ENCODE measurements at places on chromosomes 2 and 18.
A peak's percentile ranks its signal among the peaks of the same experiment; 100 is the strongest.

GRCh38 chr2:240624011-240624949 lies 1.0 kb upstream of the GPR35 start:
- DNase-seq = no peak

DNA sequence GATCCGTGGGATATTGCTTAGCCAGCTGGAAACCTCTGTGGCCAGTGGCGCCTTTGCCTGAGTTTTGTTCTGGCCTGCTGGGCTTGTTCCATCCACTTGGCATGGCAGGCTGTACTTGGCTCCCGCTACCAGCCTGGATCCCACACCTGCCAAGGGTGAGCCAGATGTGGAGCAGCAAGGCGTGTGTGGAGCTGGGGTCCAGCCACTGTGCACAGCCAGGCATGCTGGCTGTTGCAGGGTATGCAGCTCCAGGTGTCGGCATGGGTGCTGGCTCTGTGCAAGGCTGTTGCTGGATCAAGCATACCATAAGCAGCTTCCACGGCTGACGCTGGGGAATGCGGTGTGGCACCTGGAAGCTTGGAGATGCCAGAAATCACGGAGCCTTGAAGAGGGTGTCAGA lies 34.5 kb downstream of the PTPN4 start:
- DNase-seq = no peak

- peak; percentile 77 for DNase-seq
These were observed 102.8 kb downstream of the RBMS1 start for GRCh38 chr2:160390544-160391455.

- no peak for DNase-seq
These were observed 665.6 kb upstream of the KLHL29 start for GRCh38 chr2:22719396-22719795.

DNA sequence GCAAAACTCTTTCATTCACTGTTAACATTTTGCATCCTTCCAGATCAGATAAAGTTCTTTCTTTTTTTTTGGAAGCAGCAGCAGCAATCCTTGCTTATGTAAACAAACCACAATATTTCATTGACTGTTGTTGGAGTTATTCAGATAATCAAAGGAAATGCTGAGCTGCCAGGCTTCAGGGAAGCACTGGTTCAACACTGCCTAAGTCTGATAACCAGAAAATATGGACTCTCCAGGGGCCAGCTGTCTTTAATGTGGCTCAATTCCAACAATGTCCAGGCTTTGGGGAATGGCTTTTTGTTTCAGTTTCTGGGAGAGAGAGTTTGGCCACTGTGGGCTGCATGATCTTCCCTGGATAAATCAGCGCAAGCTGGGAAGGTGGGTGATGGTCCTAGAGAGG lies 354.3 kb downstream of the AKAIN1 start:
- no peak for DNase-seq

GRCh38 chr18:57425096-57425495 lies 10.1 kb upstream of the ONECUT2 start:
- no peak for DNase-seq

DNA sequence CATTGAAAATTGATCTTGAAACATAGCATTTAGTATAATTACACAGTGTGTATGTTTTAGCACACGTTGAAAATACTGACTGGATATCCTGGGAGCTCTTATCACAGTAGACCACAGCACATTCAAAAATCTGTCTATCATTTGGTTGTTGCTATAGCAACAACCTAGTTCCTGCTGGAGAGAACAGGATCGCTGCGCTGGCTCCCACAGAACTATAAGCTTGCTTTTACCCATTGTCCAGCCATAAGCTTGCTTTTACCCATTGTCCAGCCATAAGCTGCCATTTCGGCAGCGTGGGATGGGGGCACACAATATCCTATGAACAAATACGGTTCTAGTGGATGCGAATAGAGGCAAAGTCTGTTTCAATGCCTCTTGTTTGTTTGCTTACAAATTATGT lies 70.4 kb upstream of the ST6GAL2 start:
- no peak for DNase-seq

- DNase-seq = no peak
These were observed 215.3 kb upstream of the GULP1 start for GRCh38 chr2:188076149-188077056.

- no peak for DNase-seq
These were observed 99.3 kb downstream of the ASB1 start for GRCh38 chr2:238525990-238526389.

DNA sequence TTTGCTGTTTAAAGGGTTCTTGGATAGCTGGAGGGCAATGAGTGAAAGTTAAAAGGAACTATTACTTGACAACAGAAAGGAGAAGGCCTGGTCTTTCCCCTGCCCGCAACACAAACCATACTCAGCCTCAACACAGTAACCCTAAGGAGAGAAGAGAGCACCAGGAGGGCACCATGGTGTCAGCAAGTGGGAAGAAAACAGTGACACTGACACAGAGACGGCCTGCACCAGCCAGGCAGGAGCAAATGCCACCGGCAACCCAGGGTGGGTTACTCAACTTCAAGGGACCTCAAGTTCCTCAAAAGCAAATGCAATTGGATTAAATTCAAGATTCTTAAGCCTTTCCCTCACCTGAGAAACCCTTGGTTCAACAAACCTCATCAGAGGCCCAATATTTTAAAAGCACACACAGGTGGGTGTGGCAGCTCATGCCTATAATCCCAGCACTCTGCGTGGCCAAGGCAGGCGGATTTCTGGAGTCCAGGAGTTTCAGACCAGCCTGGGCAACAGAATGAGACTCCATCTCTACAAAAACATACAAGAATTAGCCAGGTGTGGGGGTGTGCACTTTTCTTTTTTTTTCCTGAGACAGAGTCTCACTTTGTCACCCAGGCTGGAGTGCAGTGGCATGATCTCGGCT lies 52.3 kb downstream of the TFCP2L1 start:
- DNase-seq = no peak

GRCh38 chr2:47274054-47274782 lies 119.1 kb upstream of the STPG4 start:
- peak; percentile 68 for DNase-seq

- DNase-seq = peak; percentile 84
These were observed 39.4 kb downstream of the CMPK2 start for GRCh38 chr2:6826081-6826913.

DNA sequence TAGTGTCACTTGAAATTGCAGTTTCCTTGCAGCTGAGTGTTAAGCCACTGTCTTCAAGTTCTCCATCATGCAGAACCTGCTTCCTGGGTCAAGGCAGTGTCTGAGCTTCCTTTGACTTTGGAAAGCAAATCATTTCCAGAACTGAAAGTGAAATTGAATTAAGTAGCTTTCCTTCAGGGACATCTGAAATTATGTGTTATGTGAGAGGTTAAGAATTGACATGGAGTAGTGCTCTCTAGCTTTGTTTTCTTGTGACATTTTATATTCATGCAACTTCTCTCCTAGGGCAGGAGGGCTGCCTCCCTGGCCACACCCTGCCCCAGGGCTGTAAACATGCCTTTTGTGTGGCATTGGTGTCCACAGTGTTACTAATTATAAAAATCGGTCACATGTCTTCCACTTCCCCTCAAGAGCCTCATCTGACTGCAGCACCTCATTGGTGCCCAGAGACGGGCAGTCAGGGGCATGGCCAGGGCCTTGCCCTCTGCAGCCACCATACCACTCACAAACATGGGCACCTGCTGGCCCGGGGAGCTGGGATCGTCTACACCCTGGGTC lies 14.4 kb downstream of the RAB12 start:
- DNase-seq = no peak

DNA sequence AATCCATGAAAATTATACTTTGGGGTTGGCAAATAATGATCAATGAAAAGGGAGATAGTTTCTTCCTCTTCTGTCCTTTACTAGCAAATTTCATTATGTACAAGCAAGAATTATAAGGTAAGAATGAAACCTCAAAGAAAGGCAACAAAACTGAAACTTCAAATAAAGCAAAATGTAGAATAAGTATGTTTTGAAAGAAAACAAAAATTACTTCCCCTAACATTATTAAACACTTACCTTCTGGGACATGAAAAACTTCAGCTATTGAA lies 29.4 kb downstream of the THADA start:
- no peak for DNase-seq

GRCh38 chr2:160628811-160629210 lies 135.2 kb upstream of the RBMS1 start:
- DNase-seq = no peak

DNA sequence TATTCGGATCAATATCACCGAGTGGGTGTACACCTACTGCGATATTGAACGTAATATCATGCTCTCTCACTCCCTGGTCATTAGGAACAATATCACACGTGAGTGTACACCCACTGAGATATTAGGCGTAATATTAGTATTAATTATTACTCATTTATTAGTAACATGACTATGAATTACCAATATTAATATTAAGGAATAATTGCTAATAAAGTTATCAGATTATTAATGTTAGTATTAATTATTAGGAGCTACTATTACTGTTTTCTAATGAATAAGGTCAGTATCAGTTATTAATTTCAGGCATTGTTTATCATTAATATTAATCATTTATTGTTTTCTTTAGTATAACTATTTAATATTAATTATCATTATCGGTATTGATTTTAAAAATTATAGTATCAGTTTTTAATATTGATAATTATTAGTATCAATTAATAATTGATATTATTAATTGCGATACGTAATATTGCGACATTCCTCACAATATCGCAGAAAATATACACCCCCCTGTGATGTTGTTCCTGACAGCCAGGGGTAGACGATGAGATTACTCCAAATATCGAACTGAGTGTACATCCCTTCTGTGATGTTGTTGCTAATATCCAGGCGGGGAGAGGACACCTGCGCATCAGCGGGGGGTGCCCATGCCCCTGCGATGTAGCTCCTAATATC lies 84.2 kb downstream of the DAPL1 start:
- no peak for DNase-seq

DNA sequence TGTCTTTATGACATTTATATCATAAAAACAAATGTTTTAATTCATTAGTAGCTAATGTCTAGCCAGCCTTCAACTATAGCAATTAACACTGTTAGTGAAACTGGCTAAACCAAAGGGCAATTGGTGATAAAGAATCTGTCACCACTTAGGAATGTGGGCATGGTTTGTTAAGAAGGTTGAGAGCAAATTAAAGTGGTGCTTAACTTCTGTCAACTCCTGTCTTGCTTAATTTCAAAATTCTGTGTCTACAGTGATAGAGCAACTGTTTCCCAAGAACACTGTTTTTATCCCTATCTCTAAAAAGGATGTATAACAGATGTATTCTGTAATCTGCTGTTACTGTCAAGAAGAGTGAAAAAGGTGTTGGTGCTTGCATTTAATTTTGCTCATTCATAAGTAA lies 36.5 kb downstream of the CFAP36 start:
- DNase-seq = peak; percentile 31

- DNase-seq = peak; percentile 1
These were observed 49.0 kb upstream of the MC4R start for GRCh38 chr18:60421356-60422118.

- DNase-seq = no peak
These were observed 578.7 kb downstream of the ADCYAP1 start for GRCh38 chr18:1483385-1483784.

DNA sequence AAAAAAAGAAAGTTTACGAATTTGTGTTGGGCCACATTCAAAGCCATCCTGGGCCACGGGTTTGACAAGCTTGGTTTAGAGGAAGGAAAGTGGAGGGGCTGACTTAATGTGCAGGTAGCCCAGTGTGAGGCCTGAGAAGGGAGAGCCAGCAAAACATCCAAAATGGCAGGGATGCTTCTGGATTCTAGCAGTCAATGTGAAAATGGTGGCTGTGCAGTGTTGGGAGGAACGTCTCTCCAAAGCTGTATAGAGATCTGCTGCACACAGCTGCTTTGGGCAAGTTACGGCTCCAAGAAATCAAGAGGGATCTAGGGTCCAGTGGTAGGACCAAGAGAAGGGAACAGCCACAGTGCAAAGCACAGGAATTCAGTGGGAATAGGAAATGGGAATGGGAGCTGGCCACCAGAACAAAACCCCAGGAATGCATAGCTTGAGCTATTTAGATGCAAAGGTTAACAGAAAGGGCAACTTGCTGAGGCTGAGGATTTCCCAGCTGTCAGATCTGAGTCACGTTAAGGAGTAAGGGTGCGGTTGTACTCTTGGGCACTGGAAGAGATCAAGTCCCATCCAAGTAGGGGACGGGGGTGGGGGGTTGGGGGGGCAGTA lies 70.6 kb downstream of the B3GNT2 start:
- DNase-seq = peak; percentile 49

GRCh38 chr2:15561574-15562344 lies 625 bp upstream of the NBAS start:
- peak; percentile 70 for DNase-seq

DNA sequence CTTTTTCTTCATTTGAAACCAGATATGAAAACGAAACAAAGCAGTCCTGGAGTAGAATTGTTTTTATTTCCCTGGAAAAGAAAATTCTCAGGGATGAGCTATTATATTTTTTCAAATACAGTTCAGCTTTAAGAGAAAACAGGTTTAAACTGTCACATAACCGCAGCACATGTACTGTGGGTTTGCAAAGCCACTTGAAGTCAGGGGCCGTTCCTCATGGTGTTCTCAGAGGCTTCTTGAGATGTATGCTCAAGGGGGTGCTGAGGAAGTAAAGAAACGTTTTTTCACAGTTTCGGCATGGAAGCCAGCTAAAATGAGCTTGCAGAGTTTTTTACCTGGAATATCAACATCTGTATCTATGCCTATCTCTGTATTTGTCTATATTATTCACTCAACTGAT lies 225.3 kb downstream of the MC4R start:
- DNase-seq = no peak

DNA sequence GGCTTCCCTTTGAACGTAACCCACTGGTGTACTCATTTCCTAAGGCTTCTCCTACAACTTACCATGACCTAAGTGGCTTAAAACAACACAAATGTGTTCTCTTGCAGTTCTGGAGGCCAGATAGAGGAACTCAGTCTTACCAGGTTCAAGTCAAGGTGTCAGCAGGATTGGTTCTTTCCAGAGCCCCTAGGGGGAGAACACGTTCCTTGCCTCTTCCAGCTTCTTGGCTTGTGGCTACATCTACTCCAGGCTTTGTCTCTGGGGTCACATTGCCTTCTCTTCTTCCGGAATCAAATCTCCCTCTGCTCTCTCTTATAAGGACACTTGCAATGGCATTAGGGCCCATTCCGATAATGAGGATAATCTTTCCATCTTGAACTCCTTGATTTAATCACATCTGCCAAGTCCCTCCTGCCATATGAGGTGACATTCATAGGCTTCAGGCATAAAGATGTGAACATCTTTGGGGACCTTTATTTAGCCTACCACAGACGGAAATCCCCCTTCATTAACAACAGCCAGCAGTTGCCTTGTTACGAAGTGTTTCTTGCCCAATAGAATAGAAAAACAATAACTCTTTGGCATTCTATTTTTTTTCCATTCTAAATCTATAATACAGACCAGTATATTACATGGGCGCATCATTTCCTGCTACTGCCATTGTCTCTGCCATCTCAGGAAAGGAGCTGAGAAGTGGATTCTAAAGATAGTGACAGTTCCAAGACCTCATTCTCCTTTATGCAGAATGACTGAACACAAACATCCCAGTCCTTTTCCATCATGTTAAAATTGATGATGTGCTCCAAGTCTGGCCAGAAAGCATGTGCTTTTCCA lies 362.0 kb downstream of the ZNF521 start:
- DNase-seq = no peak

Measured in GM23248 (cell line).